ENCODE measurements at places on chromosomes 12 and 14.

- DNase-seq: peak; percentile 78
These were observed 76.3 kb upstream of the FUT8 start for GRCh38 chr14:65336191-65336591.

GRCh38 chr12:31324116-31324844 lies 1.7 kb downstream of the SINHCAF start:
- peak; percentile 90 for DNase-seq

DNA sequence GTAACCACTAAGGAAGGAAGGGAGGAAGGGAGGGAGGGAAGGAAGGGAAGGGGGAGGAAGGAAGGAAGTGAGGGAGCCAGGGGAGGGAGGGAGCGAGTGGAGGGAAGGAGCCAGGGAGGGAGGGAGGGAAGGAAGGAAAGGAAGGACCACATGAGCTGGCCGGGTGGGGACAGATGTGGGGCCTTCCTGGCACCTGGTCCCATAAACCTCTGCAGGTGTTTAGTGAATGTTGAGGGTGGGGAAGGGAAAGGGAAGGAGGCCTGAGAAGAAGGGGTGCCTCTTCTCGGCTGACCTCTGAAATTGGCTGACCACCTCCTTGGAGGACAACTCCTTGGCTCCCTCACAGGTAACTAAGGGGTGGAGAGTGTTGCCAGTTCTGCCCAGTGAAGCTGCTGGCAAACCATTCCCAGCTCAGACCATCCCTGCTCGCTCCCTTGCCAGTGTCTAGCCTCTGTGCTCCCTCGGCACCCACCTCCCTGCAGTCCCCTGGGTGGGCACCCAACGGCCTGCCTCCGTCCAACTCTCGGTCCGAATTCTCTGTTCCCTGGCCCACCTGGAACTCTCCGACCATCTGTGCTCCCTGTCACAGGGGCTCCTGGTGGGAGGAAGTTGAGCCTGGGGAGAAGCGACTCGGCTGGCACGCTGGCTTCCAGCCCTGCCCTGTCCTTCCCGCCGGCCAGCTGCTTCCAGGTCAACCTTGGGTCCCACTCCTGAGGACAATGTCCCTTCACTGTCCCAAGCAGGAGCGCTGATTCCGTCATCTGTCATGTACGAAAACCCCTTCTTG lies 12.2 kb upstream of the PPP1R13B start:
- DNase-seq: no peak

DNA sequence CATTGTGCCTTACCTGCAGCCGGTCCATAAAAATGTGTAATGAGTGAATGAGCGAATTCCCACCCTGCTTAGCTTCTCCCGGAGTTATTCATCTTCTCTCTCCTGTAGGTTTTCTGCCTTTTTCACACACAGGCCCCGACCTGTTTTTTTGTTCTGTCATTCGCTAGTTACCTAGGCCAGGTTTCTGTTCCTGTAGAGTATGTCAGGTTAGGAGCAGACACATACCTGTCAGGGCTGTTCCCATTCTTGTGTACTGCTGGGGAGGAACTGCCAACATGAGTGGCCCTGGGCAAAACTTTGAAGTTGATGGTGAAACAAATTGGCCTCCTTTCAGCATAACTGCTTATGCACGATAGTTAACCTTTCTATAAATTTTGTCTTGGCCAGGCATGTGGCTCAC lies 140.1 kb downstream of the SYNE2 start:
- no peak for DNase-seq

- no peak for DNase-seq
These were observed 150.5 kb upstream of the BCL2L14 start for GRCh38 chr12:11920231-11920630.

GRCh38 chr14:53663709-53664108 lies 292.9 kb downstream of the BMP4 start:
- peak; percentile 42 for DNase-seq

GRCh38 chr14:58762629-58763028 lies 124.9 kb downstream of the DACT1 start:
- DNase-seq: no peak

DNA sequence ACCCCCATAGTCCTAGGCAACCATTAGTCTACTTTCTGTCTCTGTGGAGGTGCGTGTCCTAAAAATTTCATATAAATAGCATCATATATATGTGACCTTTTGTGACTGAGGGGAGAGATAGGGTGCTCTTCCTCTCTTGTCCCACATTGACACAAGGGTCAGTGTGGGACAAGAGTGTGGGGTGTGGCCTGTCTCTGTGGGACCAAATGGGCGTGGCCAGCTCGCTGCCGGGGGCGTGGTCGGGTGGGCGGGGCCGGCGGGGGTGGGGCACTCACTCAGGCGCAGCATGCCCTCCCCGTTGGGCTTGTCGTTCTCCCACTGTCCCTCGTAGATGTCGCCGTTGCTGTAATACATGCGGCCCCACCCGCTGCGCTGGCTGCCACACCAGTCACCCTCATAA lies 15.5 kb downstream of the MORN3 start:
- DNase-seq: no peak

- DNase-seq: peak; percentile 70
These were observed 53.4 kb upstream of the ANO4 start for GRCh38 chr12:100741084-100741711.

- no peak for DNase-seq
These were observed 137.3 kb downstream of the WIF1 start for GRCh38 chr12:64983771-64984278.

GRCh38 chr14:21095430-21096205 lies 2.8 kb downstream of the ZNF219 start:
- peak; percentile 34 for DNase-seq

DNA sequence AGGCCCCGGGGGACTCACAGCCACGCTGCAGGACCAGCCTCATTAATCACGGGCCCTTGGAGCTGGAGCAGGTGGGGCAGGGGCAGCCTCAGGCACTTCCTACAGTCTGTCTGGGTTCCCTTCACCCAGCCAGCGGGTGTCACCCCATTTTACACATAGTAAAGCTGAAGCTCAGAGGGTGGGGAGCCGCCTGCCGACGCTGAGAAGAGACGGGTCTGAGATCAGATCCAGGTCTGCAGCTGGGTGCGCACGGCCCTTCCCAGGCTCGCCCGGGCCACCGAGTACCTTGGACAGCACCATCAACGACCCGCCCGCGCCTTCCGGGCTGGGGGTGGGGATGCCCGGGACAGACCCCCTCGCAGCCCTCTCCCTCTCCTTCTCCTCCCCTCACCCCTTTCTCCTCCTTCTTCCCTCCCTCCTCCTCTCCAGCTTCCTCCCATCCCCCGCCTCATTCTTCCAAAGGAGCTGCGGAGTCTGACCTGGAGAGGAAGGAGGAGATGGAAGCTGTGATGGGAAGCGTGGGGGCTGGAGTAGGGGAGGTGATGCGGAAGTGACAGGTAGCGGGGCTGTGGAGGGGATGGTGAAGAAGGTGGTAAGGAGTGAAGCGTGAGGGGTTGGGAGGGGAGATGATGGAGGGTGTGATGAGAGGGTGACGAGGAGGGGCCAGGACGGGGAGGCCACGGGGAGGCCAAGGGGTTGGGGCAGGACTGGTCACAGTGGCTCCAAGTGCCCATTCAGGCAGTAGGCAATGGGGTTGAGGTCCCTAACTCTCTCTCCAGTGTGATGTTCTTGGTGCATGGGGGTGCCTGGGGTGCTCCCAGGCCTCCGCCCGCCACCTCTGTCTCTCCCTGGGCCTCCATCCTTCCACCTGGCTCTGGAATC lies 8.8 kb downstream of the DTX1 start:
- DNase-seq: peak; percentile 25

DNA sequence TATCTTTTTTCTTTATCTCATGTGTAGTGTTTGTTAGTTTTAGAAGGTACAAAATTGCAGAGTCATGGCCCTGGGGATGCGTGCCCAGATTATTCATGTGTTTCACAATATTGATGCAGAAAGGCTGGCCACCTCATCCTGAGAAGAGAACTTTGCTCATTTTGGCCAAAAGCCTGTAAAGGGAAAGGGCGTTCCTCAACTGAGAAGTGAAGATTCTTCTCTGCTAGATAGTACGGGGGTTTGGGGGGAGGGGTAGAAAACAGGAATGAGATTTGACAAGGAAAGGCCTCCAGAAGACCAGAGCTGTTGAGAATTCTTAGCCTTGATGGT lies 1.7 kb downstream of the MGST1 start:
- DNase-seq: peak; percentile 62

DNA sequence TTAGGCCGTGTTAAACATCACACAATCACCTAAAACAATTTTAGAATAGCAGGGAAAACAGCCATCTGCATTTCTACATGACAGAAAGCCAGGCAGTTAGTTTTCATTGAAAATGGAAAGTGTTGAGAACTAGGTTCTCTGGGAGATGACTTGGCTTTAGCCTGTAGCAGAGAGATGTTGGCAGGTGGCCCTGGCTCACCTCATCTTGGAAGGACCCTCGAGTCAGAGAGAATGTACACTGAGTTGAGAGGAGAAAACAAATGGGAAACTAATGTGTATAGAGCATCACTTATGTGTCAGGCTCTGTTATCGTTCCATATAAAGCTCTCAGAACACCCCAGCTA lies 51.9 kb downstream of the SUSD6 start:
- DNase-seq: no peak

DNA sequence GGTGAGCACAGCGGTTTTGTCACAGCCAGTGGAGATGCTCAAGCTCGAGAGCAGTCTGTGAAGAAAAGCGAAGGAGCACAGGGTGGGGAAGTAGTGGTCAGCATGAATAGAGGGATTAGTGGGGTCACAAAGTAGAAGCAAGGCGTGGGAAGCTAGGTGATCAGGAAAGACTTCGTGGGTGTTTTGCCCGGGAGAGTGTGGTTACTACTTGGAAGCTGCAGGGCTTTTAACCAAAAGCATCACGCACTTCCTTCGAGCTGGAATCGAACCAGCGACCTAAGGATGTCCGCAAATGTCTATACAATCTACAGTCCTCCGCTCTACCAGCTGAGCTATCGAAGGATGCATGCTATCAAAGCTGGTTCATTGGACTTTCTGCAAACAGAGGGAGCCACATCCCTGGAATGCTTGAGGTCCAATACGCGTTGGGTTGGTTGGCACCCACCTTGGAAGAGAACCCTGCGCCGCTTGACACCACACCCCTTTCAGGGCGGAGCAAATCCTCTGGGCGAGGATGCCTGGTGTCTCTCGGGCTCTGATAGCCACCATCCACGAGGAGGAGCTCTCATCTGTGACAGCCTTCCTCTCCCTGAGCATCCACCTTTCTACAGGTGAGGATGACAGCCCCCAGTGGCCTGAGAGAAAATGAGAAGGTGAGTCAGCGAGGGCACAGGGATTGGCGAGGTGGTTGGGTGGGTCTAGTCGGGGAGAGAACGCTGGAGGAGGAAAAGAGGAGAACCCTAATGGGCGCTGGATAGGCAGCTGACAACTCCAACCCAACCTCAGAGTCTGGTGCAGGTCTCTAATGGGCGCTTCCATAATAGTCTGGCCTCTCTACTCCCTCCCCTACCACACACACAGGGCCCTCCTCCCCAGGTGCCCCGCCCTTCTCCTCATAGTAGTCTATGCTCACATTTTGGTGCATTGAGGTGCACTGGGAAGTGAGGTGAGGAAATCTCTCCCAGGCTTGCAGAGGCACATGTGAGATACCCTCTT lies 16.0 kb upstream of the OR6S1 start:
- DNase-seq: no peak

DNA sequence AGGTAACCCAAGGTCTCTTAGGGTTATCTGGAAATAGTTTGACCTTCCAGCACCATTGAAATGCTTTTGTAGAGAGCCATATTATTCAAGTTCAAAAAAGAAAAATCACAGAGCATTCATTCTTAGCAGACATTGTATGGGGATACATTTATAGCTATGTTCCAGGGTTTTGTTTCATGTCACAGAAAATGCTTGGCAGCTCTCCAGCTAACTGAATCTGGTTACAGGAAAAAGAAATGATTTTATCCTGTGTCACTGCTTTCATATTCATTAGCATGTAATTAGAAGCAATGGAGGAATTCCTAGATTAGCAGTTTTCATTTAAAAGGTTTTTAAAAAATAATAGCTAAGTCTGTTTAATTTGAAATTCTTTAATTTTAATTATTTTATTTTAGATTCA lies 78.9 kb downstream of the SNAPC1 start:
- peak; percentile 35 for DNase-seq

DNA sequence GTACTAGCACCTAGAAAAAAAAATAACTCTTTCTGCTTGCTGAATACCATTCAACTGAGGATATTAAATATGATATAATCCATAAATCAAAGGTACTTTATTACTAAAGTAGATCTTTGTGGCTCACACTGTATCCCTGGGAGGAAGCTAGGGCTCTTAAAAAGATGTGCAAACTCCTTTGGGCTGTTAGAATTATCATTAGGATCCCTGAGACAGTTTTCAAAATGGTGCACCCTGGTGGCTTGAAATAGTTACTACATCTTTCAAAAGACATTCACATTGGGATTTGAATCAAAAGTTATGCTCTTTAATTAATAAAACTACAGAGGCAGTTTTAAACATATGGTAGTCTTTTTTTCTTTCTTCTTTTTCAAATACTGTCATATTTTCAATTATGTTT lies 228.5 kb upstream of the G2E3 start:
- no peak for DNase-seq

GRCh38 chr12:78628491-78629100 lies 236.0 kb upstream of the SYT1 start:
- no peak for DNase-seq

GRCh38 chr14:88078525-88078924 lies 73.6 kb downstream of the GPR65 start:
- no peak for DNase-seq

DNA sequence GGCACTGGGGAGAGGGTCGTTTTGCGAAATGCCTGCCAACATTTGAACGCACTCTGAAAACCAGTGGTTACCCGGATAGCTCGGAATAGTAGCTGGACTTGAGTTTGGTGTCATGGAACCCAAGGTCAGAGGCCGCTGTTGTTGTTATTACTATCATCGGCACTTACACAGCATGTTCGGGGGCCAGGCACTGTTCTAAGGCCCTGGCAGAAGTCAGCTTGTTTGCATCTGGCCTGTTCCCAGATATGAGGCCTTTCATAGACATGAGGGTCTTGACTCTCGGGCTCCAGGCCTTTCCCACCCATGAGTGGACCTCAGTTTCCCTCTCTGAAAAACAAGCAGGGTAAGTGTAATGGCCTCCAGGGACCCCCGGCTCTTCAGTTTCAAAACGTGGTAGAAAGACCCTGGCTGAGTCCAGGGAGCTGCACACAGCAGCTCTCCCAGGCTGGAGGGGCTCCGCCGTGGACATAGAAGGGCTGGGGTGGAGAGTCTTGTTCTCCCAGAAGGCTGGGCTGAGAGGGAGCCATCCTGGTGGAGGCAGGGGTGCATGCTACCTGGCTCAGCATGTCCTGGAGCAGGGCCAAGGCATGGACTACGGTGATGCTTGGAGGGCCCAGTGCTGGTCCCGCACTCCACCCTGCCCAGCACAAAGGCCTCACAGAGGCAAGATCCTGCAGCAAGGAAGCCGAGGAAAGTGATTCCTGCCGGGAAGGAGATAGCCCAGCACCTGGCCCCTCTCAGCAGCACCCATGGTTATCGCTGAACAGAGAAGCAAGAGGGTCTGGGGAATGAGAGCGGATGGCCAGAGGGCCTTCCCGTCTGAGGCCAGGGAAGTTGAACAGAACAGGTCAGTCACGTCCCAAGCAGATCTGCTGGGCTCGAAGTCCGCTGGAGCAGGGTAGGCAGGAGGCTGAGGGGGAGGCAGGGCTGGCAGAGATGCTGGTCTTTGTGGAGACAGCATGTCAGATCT lies 63.5 kb upstream of the C14orf180 start:
- DNase-seq: no peak

GRCh38 chr14:86462193-86462753 lies 932.3 kb downstream of the FLRT2 start:
- DNase-seq: peak; percentile 40

GRCh38 chr12:19752712-19753111 lies 313.4 kb downstream of the AEBP2 start:
- no peak for DNase-seq

All from adipocyte (in vitro differentiated cells).